ENCODE measurements at places on chromosomes 2 and 18.

- no peak for DNase-seq
Observed at GRCh38 chr2:240878341-240878936, 9.8 kb downstream of the AGXT start.

DNA sequence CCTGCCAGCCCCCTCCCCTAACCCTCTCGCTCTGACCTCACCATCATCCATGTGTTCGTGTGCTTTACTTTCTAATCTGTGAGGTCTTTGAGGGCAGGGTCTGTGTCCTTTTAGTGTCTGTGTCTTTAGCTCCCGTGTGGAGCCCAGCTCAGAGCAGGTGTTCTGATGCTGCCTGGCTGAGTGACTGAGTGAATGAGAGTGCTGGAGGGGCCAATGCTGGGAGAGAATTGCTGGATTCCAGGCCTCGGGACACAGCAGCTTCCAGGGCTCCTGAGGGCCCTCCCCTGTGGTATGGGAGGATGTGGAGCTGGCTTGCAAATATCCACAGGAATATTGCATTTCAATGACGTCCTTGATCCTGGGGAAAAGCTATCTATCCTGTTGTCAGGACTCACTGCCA is 160.6 kb downstream of the ANKRD30B start:
- no peak for DNase-seq

- DNase-seq, result no peak
Observed at GRCh38 chr2:157307021-157307420, 18.6 kb downstream of the ERMN start.

DNA sequence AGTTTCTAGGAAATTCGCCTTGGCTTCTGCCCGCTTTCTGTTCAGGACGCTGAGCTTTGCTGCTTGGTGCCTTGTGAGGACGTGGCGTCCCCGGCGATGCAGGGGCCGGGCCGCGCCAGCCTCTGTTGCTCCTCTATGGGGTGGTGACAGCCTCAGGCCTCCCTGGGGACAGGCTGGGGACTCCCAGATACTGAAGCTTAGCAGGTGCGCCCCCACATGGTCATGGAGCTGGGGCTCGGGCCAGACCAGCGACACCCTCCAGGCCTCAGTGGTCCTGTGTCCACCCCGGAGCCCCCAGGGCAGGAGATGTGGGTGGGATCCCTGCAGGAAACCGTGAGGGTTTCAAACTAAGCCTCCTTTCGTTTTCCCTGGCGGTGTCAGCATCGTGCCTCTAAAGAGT is 29.2 kb downstream of the KCNG2 start:
- no peak for DNase-seq

DNA sequence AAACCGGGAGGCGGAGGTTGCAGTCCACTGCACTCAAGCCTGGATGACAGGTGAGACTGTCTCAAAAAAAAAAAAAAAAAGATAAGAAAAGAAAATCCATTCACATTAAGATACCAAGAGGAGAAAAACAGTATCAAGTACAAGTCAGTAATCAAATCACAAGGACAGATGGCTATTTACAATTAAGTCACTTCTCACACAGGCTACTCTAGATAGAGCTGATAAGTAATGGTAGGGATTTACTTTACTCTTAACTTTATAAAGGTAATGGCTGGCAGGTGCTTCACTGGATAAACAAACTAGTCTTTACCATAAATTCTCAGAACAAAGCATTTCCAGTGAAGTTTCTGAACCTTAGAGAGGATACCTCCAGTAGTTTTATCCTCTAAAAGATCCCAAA is 11.5 kb downstream of the SF3B1 start:
- DNase-seq, result no peak

- DNase-seq, result no peak
Observed at GRCh38 chr2:233288663-233289062, 19.0 kb upstream of the SAG start.

DNA sequence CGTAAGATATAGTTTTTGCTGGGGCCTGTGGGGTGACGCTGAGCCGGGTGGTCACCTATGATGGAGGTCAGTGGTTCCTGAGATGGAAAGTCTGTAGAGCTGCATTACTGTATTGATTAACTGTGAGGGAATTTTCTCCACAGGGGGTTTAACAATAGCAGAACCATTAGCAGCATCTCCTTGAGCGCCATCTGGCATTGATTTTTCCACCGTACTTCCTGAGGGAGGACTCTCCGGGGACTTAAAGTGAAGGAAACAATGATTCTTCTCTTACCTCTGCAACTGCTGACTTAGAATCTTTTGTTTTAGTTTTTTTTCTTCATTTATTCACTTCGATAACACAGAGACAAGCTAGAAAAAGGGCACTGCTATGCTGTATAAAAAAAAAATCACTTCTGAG is 22.6 kb upstream of the RNF125 start:
- no peak for DNase-seq

GRCh38 chr2:3486047-3487027 is 33.0 kb downstream of the ADI1 start:
- no peak for DNase-seq

DNA sequence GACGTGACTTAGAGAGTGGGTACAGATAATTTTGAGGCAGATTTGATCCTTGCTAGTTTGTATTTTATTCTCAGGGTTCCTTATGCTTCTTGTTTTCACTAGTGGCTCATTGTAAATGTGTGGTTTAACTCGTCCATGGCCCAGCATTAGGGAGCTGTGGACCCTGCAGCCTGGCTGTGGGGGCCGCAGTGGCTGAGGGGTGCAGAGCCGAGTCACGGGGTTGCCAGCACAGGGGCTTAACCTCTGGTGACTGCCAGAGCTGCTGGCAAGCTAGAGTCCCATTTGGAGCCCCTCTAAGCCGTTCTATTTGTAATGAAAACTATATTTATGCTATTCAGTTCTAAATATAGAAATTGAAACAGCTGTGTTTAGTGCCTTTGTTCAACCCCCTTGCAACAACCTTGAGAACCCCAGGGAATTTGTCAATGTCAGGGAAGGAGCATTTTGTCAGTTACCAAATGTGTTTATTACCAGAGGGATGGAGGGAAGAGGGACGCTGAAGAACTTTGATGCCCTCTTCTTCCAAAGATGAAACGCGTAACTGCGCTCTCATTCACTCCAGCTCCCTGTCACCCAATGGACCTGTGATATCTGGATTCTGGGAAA is 269.9 kb downstream of the MYT1L start:
- DNase-seq, result no peak

DNA sequence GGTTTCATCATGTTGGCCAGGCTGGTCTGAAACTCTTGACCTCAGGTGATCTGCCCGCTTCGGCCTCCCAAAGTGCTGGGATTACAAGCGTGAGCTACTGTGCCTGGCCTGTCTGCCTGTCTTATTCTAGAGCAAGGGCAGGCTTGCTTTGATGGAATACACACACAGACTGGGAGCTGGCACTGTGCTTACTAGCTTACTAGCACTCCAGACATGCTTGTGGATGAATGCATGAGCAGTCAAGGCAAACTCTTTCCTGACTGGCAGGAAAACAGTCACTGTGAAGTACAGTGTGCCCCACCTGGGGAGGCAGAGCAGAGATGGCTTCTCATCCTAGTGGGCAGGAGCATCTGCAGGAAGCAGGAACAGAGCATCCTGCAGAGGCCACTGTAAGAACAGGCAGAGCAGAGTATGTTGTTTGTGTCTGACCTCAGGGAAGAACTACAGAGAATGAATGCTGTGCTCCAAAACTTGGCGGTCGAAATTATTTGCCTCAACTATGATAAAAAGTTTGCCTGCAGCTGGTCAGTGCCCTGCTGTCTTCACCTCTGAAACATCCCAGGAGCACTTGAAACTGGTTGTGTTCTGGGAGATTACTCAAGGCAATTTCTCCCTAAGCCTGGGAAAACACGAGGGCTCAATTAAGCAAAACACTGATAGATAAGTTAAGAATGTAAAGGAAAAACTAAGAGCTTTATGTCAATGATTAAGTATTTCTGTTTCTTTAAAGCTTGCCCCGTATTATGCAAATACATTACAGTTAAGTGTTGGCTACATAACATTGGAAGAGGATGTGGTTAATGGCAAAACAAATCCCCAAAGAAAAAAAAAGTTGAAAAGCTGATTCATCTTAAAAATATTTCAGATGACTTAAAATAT is 102.4 kb downstream of the VAPA start:
- DNase-seq, result no peak

- DNase-seq, result no peak
Observed at GRCh38 chr2:88247531-88247930, 77.4 kb downstream of the THNSL2 start.

- DNase-seq, result no peak
Observed at GRCh38 chr18:26741048-26741447, 124.5 kb downstream of the AQP4 start.

DNA sequence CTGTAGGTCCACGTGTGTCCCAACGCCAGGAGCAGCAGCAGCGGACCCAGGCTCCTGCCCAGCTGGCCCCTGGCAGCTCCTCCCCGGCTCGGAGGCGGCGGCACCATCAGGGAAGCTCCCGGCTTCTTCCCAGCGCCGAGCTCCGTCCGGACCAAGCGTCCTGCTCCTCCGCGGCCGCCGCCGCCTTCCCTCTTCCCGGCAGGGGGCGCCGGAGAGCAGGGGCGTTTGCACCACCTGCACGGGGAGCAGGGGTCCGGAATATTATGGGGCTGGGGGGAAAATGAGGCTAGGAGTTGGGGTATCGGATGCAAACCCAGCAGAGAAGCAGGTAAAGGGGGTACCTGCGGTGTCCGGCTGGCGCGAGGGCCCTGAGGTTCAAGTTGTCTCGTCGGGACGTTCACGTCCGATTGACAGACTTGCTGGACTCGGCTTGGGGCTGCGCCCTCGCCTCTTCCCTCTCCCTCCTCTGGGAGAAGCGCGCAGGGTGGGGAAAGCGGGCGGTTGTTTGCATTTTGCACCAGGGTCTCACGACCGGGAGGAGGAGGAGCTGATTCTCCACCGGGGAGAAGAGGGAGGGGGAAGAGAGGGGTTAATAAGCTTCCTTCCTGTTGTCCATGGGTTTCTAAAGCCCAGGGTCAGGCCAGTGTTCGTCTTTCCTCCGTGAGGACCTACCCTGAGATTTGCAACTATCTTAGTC is at the start of gene CCBE1:
Gene CCBE1, minus strand, starts transcription at position 188 of the 697 bp plus-strand sequence.
- DNase-seq, result peak; percentile 2

DNA sequence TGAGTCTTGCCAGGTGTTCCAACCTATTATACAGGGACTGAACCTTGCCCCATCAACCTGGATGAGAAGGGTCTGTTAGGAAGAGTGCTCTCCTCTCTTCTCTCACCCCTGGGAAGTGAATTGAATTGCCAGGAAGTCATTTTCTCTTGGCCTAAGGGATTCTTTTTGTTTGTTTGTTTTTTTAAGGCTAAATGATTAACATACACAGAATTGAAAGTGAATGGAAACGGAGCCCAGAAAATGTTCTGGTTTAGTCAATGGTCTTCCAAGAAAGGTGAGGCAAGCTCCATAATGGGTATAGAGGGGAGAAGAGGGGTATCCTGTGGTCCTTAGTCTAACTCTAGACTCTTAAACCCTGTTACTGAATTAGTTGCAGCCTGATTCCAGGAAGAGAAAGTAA is 189.1 kb downstream of the FSHR start:
- DNase-seq, result no peak

GRCh38 chr2:231682603-231683291 is 25.6 kb upstream of the PTMA start:
- DNase-seq, result no peak

- DNase-seq, result no peak
Observed at GRCh38 chr2:147204102-147204501, 640.7 kb upstream of the ACVR2A start.

- DNase-seq, result no peak
Observed at GRCh38 chr2:42127425-42128424, 41.4 kb upstream of the EML4 start.

DNA sequence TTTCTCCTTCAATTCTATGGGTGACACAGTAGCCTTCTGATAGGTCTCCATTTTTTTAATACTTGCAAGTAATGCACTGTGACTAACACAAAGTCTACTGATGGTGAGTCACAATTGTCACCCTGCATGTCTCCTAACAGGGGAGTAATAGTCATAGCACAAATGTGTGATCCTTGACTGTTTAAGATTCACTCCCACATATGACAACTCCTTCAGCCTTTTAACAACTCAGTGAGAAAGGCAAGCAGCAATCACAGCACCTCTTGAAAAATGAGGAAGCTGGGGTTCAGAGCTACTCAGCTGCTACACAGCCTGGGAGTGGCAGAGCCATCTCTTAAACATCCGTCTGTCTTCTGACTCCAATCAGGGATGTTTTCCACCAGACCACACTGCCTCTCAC is 63.8 kb downstream of the EHD3 start:
- DNase-seq, result no peak

DNA sequence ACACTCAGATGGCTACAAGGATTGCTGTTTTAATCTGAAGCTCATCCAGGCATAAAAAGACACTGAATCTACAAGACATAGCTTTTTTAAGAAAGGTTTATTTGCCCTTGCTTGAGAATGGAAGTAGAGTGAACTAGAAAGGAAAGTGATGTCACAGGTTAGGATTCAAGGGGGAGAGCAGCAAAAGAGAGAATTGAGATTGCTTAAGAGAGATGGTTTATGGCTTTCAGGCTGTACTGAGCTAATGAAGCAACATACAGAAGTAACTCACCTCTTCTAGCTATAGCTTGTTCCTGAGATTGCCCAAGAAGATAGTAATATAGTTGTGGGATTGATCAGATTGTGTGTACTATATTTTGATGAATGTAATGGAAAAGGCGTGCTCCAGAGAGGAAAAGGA is 26.1 kb upstream of the ACVR2A start:
- DNase-seq, result no peak

DNA sequence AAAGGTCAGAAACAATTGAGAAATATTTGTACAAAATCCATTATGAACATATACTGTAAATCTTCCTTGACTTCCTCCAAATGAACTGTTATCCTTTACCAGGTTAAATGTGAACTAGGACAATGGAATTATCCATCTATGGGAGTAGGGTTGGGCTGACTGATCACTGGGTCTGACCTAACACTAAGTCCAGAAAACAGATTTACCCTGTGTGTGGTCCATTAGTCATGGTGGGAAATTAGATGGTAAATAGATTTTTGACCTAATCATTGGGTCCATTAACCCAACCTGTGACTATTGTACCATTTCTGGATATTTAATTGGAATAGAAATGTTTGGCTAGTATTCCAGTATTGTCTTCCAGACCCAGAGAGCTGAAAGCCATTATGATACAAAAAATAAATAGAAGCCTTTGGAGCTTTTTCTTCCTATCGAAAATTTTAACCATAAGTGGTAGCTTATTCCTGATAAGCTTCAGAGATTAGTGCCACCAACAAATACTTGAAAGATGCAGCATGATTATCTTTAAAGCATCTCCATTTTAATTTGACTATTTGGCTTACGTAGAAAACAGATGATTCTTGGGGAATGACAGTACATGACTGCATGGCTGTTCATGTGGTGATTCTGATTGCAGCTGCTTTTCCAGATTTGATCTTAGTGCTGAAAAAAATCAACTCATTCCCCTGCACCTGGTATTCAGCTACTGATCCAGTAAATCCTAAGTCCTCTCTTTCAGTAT is 703.2 kb upstream of the FSHR start:
- no peak for DNase-seq

GRCh38 chr2:218858138-218858445 is 1.5 kb upstream of the WNT6 start:
- no peak for DNase-seq

DNA sequence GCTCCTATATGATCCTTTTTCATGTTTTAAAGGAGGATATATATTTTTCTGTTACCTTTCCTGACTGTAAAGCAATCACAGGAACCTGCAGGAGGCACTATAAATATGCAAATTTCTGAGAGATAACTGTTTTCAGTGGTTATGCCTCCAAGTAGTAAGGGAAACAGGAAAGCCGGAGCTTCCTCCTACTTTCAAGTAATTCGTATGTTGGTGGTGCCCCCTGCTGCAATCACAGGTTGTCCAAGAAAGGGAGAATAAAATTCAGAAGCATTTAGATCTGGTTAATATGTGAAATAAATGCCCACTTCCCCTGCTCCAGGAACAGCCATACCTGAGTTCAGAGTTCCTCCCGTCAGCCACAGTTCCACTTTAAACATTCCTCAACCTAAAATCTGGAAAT is 12.0 kb upstream of the BCL11A start:
- DNase-seq, result no peak
